Stimulated activated CD8-positive, alpha-beta memory T cell treated with anti-CD3 and anti-CD28 coated beads, Interleukin-4, amount 100 ng/mL, for 1 hour (primary cell): ENCODE measurements at places on chromosomes 3 and 15.

GRCh38 chr15:94228611-94229010 is 2.8 kb upstream of the MCTP2 start:
- no peak for DNase-seq

DNA sequence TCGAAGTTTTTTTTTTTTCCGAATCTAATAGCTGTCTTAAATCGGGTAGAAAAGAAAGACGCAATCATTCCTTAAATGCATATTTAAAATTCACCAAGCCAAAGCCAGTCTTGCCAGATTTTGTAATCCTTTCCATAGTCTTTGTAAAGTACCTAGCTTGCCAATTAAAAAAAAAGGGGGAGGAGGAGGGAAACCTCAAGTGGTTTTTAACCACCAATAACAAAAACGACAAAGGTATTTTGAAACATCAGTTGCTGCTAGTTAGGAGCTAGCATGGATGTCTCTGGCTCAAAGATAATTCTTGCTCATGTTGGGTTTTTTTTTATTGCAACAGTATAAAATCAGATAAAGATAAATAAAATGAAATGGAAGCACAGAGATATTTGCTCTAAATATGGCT is 187.9 kb downstream of the MECOM start:
- DNase-seq: no peak

DNA sequence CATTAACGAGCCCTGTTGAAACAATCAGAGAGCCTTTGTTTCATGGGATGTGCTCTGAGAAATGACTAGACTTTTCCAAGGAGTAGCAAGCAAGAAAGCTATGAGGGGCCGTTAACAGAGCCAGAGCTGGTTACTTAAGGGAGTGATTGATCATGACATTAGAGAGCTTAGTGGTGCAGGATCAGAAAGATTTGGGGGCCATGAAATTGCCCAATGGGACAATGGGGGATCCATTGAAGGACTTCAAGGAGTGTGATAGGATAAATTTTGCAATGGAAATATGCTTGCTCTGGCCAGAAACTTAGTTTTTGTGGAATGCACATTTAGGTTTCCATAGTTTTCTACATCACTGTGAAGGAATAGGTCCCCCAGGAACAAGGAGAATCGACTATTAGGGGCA is 45.6 kb downstream of the LRRC3B start:
- no peak for DNase-seq

- no peak for DNase-seq
Observed at GRCh38 chr3:184666442-184666841, 45.4 kb downstream of the MAGEF1 start.

DNA sequence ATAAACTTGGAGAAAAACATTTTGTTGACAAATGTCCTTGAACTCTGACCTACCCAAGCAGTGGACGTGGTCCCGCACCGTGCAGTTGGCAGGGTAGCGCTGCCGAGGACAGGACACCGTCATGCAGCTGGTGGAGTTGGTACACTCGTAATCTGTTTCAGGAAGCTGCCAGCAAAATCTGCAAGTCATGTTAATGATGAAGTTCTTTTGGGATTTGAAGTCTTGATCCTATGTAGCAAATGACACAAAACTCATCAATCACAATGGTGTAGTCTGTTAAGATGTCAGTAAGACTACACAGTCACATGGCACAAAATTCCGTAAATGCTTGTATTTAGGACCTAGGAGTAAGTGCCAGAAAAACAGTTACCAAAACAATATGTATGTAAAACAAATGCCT is 5.5 kb downstream of the TM2D3 start:
- DNase-seq: no peak

- no peak for DNase-seq
Observed at GRCh38 chr3:19769694-19770093, 164.3 kb downstream of the EFHB start.

DNA sequence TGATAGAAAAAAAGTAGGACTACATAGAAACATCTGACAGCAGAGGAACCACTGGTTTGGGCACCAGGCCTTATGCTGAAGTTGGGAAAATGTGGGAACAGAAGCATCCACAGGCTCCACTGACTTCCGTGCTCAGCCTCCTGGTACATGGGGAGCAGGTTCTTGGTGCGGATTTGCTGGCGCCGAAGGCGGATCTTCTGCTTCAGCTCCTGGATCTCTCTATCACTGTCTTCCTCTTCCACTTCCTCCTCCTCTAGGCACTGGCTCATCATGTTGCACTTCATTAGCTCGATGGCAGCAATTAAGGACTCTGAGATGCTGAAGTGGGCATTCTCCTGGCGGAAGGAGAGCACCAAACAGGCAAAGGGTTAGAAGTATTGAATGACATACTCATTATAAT is 42.5 kb downstream of the RUBCN start:
- no peak for DNase-seq

GRCh38 chr3:194058189-194058571 is 77.8 kb upstream of the HES1 start:
- no peak for DNase-seq

- DNase-seq: no peak
Observed at GRCh38 chr3:153633407-153633806, 471.4 kb downstream of the RAP2B start.

DNA sequence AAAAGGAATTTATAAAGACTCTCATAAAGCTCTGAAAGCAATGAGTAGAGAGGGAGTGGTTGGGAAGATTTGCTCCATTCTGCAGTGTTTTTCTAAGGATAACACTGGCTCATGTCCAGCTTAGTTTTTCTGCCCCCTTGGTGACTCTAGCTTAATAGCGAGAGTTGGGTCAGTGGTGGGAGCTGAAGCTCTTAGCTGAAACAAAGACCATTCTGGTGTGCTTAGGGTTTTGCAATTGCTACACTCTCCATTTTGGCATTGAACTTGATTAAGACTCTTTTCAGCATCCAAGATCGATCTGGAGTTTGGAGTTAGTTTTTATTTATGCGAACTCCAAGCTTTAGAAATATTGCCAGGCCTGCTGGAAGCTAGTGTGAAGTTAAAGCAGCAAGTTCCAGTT is 98.0 kb downstream of the ATG7 start:
- no peak for DNase-seq

DNA sequence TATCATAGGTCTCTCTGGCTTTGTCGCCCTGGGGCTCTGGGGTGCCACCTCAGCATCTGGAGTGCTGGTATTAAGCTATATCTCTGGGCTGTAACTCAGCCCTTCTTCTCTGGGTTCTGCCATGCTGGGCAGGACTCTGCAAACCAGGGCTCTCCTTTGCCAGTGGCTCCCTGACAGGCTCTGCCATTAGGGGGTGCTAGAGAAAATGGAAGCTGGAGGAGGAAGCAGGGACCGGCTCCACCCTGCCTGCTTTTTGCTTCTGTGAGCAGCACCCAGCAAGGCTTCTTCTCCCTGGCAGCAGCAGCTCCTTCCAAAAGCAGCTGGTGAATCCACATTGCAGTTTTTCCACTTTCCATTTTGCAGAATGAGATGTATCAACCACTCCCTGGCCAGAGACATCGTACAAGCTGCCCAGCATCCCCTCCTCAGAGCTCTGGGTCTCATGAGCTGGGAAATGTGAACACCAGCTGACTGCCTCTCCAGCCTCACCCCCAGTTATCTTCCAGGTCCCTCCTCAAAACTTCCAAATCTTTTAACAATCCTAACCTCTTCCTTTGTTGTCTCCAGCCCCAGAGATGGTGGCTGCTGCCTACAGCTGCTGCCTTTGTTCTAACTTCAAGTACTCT is 165.0 kb downstream of the ABHD5 start:
- DNase-seq: no peak

- DNase-seq: no peak
Observed at GRCh38 chr3:65855370-65856100, 183.2 kb downstream of the MAGI1 start.

GRCh38 chr3:31225923-31226322 is 306.8 kb upstream of the STT3B start:
- no peak for DNase-seq

DNA sequence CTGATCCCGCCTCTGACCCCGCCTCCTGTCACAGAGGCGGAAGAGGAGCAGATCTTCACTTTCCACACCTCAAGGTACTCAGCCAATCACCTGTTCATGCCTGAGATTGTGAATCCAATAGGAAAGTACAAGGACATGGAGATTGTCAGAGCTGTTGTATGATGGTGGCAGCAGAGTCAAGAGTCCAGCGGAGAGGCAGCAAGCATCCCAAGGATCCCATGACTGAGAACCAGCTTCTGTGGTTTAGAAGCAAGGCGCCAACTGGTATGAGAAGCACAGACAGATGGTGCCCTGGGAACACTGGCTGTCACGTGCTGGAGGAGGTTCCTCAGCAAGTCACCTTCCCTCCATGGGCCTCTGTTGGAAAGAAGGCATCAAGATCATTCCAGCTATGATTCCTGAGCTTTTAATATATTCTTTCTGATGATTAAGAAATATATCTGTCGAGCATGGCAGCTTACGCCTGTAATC is 93.9 kb downstream of the CPN2 start:
- no peak for DNase-seq

DNA sequence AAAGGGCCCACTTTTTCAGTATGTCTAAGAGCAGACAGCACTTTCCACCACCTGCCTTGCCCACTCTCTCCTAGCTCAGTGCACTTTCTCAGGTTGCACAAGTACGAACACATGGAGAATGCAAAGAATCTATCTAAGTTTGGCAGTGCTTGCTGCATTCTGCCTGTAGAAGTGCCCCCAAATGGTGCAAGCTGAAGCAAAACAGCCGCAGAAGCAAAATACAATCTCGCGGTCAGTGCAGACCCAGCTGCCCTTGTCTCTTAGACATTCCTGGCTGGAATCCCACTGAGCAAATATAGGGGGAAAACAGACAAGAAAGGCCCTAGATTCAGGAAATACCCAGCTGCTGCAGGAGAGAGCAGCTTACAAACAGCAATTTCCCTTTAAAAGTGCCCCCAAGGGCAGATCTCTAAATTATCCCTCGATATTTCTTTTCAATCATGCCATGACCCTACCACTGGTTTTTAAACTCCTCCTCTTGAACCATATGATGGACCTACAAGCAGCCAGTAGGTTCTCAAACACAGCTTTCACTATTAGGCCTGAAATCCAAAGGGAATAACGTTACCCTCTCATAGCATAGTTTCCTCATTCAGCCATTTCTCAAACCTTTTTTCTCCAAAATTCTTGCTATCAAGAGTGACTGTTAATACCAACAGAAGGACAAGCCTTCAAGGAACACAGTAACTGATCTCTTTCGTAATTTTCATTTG is 67.0 kb downstream of the TNIK start:
- no peak for DNase-seq

DNA sequence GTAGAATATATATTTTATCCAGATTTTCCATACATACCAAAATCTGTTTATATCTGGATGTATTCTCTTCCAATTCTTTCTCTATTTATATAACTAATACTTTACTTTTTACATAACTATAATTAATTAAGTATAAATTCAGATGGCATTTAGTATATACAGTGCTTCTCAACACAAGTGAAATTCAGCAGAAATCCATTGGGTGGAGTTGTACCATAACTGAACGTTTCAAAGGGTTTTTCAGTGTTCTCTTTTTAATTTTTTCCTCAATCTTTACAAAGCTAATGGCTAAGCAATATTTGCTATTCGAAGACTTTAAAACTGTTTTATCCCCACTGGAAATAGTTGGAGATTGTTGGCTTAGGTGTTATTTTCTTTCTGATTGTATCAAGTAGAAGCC is 13.9 kb upstream of the ZBBX start:
- DNase-seq: no peak

DNA sequence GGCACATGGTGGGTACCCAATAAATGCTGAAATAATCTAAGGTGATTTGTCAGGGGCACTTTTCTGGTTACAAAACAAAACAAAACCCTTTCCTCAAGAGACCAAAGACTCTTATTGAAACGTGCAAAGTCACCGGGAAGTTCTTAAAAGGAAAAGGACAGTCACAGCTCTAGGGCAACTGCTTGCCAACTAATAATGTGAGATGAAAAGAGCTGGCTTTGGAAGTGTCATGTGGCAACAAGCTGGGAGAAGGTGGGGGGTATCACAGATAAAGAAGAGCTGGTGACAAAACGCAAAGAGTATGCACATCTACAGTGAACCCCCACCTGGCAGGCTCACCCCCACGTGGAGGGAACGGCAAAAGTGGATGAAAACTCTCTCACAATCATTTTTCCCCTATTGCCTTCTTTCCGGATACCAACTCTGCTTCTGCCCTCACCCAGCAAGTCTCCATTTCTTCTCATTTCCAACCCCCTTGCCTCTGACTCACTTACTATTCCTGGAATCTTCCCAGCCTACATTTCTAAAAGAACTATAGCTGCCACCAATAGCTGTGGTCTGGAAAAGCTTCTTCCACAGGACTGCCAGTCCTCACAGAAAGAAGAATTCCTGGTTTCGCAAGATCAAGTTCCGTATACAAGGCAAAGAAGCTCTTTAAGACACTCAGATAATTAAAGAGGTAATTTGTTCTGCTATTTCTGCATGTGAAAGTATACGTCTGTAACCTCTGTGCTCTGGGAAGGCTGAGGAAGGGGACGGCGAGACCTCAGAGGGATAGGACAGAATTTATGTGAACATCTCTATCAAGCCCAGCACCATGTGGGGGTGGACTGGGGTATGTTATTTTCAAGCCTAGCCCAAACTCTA is 21.8 kb upstream of the ANPEP start:
- no peak for DNase-seq

- DNase-seq: no peak
Observed at GRCh38 chr3:36227980-36228379, 152.3 kb upstream of the STAC start.

- DNase-seq: no peak
Observed at GRCh38 chr3:7264196-7264526, 403.2 kb downstream of the GRM7 start.

GRCh38 chr3:31550452-31551251 is 17.9 kb downstream of the STT3B start:
- DNase-seq: no peak

DNA sequence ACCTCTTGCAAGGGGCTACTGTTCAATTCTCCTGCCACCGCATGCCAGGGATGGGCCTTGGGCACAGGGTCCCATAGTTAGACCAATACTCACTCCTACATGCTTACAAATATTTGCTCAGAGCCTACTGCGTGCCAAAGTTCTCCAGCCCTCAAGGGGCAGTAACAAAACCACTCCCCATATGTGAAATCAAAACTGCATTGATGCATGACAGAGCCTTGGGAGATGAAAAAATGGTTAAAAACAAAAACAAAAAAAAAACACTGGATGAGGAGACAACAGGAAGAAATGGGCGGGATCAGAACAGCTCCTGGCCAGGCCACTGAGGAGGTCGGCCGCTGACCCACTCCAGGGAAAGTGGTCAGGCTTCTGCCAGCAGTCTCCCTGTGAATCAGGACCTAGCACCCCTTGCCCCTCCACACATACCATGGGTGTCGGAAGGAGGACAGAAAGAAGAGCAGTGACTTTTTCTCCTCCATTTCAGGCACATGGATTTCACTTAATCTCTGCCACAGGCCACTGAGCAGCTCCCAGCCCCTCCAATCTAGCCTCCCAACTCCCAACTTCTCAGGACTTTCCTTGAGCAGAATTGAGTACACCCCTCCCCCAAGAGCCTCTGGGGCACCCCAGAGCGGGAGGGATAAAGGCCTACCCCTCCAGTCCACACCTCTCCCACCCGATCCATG is 2.8 kb downstream of the PLXNB1 start:
- no peak for DNase-seq

GRCh38 chr3:100779480-100779879 is 70.2 kb downstream of the TFG start:
- DNase-seq: no peak
